WERI-Rb-1 (cell line): ENCODE measurements at places on chromosomes 3 and 15.
A peak's percentile ranks its signal among the peaks of the same experiment; 100 is the strongest.

DNA sequence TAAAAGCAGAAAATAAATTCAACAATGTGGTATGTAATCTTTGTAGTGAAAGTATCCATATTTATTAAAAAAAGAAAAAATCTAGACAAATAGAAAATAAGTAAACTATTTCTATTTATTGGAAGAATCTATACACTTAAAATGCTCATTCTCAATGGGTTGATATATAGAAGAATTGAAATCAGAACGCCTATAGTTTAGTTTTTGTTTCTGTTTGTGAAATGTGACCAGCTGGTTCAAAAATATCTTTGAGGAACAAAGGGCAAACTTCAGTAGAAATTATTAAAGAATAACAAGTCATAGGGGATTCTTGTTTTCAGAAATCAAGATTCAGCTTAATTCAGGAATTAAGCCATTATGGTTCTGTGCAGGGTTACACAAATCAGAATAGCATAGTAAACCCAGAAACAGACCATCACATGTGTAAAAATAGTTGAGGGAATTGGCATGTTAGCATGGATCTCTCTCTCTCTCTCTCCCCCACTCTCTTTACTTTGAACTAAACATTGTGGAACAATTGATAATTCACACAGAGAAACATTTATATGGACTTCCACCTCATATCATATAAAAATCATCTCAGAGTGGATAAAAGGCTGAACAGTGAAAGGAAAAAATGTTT lies 134.0 kb downstream of the CHL1 start:
- no peak for DNase-seq

GRCh38 chr3:111577798-111578685 lies 17.1 kb downstream of the ZBED2 start:
- peak; percentile 22 for DNase-seq

DNA sequence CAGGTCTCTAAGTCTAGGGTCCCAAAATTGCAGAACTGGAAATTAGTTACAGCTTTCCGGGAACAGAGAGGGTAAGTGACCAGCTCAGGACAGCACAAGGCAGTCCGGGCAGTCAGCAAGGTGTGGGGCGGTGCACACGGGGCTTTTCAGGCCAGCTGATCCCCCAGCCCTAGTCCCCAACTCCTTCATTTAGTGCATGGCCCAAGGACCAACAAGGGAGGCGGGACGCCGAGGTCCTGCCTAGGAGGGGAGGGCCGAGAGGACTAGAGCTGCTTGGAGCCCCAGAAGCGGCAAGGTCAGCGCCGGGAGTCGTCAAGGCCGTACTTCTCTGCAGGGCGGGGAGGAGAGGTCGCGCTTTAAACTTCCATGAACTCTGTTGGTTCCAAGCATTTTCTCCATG lies 2.0 kb upstream of the PDE8A start:
- DNase-seq: peak; percentile 46

- peak; percentile 16 for DNase-seq
These were observed 380.7 kb upstream of the KCNMB2 start for GRCh38 chr3:178155521-178155920.

- no peak for DNase-seq
These were observed 5.1 kb downstream of the BFSP2 start for GRCh38 chr3:133404920-133405319.

DNA sequence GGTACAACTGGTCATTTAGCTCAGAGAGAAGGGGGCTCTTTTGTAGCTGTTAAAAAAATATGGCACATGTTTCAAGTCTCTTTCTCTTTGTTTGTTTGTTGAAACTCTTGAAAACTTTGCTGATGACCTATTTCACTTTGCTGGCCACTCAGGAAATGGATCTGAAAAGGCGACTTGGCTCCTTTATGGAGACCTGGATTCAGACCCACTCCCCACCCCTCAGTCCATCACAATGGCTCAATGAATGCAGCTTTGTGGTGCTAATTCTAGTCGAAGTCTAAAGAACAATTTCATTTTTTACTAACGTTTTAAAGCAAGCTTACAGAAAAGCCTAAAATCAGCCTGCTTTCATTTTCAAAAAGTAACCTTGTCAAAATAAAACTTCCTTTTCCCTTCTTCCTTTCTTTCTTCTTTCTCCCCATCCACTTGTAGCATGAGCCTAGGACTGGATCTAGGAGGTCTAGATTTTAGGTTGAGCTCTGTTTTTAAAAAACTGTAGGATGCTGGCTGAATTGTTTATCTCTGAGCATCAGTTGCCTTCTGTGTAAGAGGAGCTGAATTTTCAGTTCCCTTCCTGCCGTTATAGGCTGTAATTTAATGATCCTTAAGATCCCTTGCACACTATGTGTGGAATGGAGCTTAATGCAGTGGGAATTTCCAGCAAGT lies 165.5 kb upstream of the FEZF2 start:
- DNase-seq: no peak

DNA sequence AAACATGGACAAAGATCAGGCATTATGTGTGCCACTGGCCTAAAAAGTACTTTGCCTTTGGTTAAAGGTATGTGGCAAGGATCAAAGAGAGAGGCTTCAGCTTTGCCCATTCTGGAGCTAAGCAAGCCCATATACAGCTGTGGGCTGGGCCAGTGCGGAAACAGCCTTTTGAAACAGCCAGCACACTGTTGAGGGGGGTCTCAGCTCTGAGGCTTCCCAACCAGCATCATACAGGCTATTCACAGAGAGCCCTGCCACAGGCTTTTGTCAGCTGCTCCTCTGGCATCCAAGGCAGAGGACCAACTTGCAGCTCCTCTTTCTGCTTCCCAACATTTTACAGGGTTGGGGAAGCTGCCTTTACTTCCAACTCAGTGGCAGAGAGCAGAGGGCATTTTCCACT lies 63.2 kb upstream of the FOXB1 start:
- DNase-seq: no peak
